ENCODE measurements at places on chromosomes 6 and 20.
A peak's percentile ranks its signal among the peaks of the same experiment; 100 is the strongest.

- DNase-seq: no peak
Measured at GRCh38 chr6:37801605-37801940, 18.0 kb upstream of the ZFAND3 start.

- no peak for DNase-seq
Measured at GRCh38 chr6:129280293-129280644, 397.3 kb downstream of the LAMA2 start.

GRCh38 chr20:940926-941325 lies 24.8 kb upstream of the ANGPT4 start:
- no peak for DNase-seq

- DNase-seq: no peak
Measured at GRCh38 chr20:8545212-8545611, 413.1 kb downstream of the PLCB1 start.

- peak; percentile 76 for DNase-seq
Measured at GRCh38 chr6:159760602-159761057, 1.2 kb upstream of the ACAT2 start.

DNA sequence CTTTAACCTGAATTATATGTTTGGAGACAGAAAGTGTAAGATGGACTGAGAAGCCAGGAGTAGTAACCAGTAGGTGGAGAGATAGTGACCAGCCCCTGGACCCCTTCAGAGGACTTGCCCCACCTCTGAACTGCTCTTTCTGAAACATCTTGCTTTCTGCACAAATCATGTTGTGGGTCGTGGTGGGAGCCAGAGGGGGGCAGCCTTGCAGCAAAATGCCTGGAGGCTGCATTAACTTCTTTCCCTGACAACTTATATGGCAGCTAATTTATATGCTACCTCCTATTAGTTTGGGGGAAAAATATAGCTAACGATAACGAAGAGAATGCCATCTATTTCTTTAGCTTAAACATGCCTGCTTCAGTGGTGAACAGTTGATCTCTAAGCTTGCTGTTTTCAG lies 859.8 kb downstream of the MAFB start:
- peak; percentile 13 for DNase-seq

DNA sequence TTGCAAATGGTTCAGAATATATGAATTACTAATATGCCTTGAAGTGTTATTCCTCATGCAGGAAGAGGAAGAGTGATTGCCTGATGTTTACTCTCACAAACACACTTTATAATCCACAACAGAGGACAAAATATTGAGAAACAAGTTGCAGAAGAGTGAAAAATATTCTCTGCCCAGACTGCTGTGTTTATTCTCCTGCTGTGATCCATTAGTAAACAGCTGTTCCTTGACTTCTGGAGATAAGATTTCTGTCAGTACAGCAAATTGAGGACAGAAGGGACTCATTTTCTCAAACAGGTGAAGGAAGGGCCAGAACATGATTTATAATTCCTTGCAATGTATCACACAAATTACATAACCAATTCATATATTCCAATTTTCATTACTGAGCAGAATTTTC lies 148.0 kb downstream of the EPM2A start:
- no peak for DNase-seq

GRCh38 chr6:70312165-70312745 lies 9.4 kb upstream of the COL9A1 start:
- DNase-seq: peak; percentile 49

All from fibroblast of skin of left biceps (primary cell).